RCC 7860 (cell line): ENCODE measurements at places on chromosomes 13 and 19.

DNA sequence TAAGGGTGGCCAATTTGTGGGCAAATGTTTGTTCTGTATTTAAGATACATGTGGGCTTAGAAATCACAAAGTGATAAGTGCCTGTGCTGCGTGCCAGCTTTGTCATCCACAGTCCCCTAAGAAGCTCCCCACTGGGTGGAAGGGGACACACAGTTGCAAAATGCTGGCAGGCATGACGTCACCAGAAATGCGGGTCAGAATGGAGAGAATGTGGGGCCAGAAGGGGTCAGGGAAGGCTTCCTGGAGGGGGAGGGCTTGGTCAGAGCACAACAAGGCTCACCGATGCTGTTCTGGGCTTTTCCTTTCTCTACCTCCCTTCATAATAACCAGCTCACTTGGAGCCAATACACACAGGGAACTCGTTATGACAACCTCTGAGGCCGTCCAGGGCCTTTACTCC, 207.3 kb downstream of the URI1 start:
- DNase-seq, result no peak

DNA sequence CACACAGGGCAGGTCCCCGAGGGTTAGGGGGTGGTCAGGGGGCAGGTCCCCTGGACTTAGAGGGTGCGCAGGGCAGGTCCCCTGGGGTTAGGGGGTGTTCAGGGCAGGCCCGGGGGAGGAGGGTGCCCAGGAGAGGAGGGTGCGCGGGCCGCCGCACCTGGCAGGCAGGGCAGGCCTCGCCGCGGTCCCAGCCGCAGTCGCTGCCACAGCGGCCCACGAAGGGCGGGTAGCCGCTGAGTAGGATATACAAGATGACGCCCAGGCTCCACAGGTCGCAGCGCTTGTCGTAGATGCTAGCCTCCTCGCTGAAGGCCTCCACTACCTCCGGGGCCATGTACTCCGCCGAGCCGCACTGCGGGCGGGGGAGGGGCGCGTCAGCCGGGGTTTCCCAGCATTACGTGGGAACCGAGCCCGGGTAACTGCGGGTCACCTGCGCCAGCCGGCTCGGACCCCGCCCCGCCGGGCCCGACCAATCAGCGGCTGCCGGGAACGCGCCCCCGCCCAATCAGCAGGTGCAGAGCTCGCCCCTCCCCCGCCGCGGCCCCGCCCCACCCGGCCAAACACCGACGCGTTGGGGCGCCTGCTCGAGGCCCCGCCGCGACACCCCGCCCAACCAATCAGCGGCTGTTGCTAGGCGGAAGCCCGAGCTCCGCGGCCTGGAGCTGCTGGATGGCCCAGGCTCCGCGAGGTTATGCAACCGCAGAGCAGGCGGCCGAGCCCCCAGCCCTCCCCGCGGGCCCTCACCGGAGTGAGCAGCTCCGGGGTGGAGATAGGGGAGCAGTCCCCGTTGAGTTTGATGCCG, 9.2 kb downstream of the MKNK2 start:
- no peak for DNase-seq

DNA sequence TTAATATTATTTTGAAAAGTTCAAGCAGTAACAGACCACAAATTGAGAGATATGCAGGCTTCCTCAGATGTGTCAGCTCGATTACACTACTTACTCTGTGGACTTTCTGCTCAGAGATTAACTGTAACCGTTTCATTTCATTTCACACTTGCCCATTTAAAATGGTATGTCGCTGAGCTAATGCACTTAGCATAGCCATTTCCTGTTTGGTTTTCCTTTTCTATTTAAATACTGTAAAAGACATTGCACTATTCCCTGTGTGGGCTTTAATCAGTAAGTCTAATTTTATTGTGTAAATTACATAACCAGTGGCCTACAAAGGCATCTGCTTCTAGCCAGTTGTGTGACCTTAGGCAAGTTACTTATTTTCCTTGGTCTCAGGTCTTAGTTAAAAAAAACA, 237.6 kb downstream of the LACC1 start:
- peak; percentile 17 for DNase-seq

DNA sequence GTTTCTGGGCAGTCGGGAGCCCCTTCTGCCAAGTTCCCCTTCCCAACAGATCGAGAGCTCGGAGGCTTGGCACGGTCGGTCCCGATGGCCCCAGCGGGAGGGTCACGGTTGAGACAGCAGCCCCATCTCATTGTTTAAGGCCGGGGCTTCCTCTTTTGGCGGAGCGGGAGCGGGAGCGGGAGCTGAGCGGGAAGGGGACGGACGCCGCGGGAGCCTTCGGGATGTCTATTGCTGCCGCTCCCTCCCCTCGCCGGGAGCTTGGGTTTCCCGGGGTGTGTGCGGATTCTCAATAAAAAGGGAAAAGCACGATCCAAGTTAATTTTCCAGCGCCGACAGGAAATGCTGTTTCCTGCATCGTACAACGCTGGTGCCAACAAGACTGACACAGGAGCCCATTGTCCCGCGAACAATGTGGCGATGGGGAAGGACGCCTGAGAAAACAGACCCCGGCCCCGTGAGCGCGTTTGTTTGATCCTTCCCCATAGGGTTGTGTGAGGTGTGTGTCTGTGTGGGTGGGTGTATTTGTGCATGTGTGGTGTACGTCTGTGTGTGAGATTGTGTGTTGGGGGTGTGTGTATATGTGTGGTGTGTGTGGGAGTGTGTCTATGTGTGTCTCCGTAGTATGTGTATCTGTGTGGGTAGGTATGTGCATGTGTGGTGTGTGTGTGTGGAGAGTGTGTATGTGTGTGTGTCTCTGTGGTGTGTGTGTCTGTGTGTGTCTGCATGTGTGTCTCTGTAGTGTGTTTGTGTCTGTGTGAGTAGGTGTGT, 36.3 kb upstream of the FLT1 start:
- no peak for DNase-seq

DNA sequence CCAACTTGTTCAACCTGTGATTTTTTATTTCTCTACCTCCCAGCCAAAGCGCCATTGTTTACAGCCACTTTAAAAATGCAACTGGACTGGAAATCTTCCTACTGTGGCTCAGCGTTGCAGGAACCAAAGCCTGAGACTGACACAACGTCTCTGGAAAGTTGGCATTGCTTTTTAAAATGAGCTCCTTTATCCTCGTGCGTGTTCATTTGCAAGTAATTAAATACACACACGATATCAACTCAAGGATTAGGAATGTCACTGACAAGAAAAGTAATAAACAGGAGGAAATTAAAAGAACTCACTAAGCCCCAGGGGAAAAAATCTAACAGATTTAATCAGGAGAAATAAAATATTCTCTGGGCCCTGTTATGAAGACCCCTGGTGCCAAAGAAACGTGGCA, 184.6 kb upstream of the IRS2 start:
- no peak for DNase-seq

DNA sequence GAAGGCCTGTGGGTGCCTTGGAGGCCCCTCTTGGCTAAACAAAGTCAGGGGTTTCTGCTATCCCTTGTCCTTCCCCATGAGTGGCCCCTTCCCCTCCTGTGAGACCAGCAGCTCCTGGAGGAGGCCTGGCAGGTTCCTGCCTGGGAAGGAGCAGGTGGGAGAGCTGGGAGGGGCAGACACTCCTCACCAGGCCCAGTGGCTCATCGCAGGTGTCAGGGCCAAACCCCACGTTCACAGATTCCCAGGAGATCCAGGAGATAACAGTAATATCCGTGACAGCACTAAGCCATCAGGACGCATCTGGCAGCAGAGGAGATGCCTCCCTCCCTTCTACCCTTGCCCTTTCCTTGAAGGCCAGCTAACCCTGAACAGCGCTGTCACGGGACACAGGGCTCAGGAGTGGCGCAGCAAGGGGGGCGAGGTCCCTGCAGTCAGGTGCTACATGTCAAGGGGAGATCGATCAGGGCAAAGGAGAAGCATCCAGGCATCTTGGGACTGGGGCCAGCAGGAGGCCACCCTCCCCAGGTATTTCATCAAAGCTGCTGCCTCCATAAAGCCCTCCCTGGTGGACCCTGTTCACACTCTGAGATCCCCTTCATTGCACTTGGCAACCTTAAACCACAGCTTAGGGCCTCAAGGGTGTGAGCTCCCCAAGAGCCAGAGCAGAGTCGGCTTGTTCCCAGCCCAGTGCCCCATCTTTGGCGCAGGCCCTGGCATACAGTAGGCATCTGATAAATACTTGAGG, 4.8 kb downstream of the CEBPA start:
- no peak for DNase-seq

DNA sequence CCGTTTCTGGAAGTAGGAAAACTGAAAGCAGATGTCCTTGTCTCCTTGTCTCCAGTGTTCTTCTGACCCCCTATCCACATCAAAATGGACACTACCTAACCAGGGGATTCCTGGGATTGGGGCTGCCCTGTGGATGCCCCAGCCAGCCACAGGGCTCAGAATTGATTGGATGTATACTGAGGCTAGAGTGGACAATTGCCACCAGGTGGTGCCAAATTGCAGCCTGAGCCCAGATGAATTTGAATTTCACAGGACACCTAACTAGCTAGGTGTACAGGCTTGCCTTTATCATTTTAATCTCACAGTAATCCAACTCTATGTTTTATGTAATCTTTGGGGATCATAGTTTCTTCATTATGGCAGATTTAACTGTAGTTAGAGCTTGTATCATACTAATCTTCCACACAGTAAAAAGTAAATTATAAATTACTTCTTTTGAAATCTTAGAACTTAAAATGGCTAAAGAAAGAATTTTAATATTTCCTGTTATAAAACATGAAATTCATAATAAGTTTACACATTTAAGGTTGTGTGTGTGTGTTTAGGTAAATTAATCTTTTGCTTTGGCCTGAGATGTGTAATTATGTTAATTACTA, 58.0 kb downstream of the PIBF1 start:
- peak; percentile 23 for DNase-seq

GRCh38 chr19:1715540-1715939, 37.8 kb upstream of the ONECUT3 start:
- DNase-seq, result no peak

GRCh38 chr13:30714629-30715371, 20.5 kb upstream of the ALOX5AP start:
- no peak for DNase-seq

- DNase-seq, result peak; percentile 95
Measured at GRCh38 chr19:13163609-13164342, 13.6 kb downstream of the IER2 start.

DNA sequence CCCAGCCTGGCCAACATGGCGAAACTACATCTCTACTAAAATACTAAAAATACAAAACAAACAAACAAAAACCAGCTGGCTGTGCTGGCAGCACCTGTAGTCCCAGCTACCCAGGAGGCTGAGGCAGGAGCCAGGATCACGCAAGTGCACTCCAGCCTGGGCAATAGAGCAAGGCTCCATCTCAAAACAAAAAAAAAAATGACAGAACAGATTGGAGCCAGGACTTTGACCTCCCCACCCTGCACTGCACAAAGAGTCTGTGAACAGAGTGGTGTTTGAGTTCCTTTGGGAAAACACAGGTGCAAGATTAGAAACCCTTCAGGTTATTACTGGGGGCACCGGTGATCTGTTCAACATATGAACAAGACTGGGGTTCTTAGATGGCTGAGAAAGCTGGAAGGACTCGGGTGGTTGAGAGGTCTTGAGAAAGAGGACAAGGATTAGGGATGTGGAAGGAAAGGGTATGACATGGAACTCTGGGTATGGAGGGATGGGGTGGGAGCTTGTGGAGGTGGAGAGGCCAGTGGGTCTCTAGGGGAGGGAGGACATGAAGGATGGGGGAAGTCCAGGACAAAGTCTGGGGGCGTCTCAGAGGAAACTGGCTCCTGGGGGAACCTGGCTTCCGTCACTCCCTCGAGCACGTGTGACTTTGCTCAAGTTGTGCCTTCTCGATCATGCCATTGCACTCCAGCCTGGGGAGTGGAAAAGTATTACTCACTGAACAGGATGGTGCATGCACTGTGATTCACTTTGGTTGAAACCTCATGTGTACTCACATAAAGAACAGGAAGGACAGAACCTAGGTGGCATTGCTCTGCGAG, 25.9 kb downstream of the RCN3 start:
- DNase-seq, result peak; percentile 23

- no peak for DNase-seq
Measured at GRCh38 chr19:11421371-11422098, 2.4 kb upstream of the RGL3 start.

- DNase-seq, result no peak
Measured at GRCh38 chr13:94322925-94323763, 156.3 kb downstream of the DCT start.

- peak; percentile 32 for DNase-seq
Measured at GRCh38 chr19:28074773-28075172, 1138.2 kb downstream of the UQCRFS1 start.

GRCh38 chr19:46372901-46373490, 26.1 kb downstream of the PPP5C start:
- peak; percentile 11 for DNase-seq

DNA sequence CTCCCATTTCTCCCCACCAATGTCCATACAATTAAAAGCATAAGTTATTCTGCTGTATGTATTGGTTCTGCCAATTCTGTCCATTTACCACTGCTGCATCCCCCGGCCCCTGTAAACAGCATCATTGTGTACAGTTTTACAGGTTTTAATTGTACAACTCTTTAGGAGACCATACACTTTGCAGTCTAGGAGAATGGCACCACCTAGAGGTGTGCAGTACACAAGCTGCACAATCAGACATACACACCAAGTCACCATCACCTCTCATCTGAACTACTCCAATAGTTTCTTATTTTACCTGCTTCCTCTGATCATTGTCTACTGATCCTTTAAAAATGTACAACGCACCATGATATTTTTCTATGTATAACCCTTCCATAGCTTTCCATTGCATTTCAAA, 855.9 kb upstream of the KLHL1 start:
- no peak for DNase-seq
